ENCODE measurements at places on chromosomes 3 and 15. TPM values are rescaled to one million over a fixed set of nuclear protein-coding genes. Genes with fewer than 3 reads are reported as not detected.

GRCh38 chr15:57773051-57773450 is 66.5 kb downstream of the POLR2M start:
- no peak for DNase-seq

GRCh38 chr3:2198776-2199279 is 100.2 kb downstream of the CNTN4 start:
- DNase-seq, result no peak

DNA sequence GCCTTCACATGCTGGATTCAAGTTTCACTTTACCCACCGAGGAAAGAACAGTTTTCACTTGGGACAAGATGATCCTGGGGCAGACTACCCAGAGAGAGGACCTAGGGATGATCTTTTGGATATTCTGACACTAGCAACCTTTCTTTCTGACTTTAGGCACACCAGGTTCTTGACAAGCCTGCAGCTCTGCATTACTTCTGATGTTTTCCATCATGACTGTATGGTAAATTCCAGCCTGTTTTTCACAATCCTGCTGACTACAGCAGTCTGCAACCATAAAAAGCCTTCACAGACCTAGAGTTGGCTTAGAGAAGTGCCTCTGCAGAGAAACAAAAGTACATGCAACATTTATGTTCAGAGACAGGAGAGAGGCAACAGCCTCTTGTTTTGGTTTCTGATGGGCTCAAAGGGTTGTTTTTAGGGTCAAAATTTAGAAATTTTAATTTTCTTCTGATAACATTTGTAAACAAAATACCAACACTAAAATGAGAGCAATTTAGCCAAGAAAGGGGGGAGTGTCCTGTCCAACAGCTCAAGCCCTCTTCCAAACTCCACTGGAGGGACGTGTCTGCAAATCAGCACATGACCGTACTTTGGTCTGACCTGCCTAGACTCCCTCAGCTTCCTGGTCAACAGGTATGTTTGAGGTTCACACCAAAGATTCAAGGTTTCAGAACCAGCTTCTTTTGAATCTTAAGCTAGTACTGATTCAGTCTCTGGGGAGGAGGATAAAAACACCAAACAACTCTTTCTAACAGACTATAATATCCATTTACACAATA is 799 bp downstream of the ABI3BP start:
- DNase-seq, result peak; percentile 65

GRCh38 chr3:21331321-21331720 is 419.7 kb downstream of the ZNF385D start:
- DNase-seq, result no peak

DNA sequence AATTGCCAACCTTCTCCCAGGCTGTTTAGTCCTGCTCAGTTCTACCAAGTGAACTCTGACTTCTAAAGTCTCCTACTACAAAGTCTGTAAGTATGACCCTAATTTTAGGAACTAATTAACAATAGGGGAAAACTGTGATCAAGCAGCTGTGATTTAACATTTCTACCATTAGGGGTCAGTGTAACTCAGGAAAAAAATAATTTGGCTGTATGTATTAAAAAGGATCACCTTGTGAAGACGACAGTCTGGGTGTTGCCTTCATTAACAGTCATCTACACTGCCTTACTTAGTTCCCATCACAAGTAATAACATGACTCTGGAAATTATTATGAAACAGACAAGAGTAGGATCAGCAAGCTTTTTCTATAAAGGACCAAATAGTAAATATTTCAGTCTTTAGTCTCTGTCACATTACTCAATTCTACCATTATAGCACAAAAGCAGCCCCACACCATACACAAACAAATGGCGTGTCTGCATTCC is 4.2 kb upstream of the NPHP3 start:
- peak; percentile 32 for DNase-seq

GRCh38 chr3:10463533-10464434 is 41.6 kb downstream of the ATP2B2 start:
- DNase-seq, result no peak

DNA sequence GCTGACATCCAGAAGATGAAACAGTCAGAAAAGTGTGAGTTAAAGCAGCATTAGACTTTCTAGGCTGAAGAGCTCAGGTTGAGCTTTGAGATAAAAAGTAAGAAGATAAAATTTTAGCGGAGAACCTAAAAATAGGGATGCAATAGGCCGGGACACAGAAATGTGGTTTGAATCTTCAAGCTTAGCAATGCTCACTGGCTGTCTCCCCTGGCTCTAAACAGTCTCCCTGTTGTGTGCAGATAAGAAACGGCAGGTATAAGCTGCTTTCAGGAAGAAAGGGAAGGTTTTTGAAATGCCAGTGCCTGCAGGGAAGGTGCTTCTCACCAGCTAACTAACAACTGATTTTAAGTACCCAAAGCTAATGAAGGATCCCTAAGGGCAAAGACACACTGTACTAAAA is 718.7 kb upstream of the SGO1 start:
- DNase-seq, result no peak

Gene PTX3
- 1.7 TPM for total RNA-seq

Gene PHLDB2
- 27.2 TPM for total RNA-seq

Gene GRM2
- 0.69 TPM for total RNA-seq

Measured in cardiac muscle cell (in vitro differentiated cells and primary cell).